HTR-8/SVneo (cell line): ENCODE measurements at places on chromosomes 6 and 20.

GRCh38 chr20:34047917-34048316 is 54.2 kb downstream of the RALY start:
- DNase-seq, result no peak

DNA sequence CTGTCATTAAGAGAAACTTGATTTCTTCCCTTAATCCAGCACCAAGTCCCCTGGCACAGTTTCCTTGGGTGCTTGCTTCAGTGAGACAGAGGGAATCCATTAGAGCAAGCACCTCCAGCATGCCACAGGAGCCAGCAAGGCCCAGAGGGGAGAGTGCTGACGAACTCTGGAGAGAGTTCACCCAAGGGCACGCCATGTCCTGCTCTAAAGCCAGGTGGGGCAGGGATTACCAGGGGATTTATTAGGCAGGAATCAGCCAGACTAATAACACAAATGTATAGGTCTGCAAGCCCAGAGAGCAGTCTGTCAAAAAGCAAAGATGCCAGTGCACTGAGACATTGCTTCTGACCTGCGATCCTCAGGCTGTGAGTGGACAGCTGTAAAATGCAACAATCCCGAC is 155.4 kb upstream of the SYNDIG1 start:
- no peak for DNase-seq

GRCh38 chr6:163369141-163369540 is 45.4 kb upstream of the QKI start:
- DNase-seq, result no peak

GRCh38 chr6:12249541-12250382 is 40.4 kb upstream of the EDN1 start:
- no peak for DNase-seq

DNA sequence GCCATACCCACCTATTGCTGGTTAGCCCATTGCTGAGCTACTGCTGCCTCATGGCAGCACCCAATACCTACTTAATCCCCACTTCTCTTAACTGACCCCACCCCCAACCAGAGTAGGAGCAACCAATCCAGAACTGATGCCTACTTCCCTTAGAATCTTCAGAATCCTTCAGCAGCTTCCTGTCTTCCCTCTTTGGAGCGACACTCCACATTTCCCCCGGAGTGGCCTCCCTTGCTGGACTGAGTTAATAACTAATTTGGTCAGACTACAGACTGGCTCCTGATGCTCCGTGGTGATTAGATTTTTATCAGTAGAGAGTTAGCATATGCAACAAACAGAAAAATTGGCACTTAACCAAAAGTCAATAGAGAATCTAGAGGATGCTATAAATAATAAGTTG is 51.2 kb upstream of the UBR2 start:
- DNase-seq, result no peak

DNA sequence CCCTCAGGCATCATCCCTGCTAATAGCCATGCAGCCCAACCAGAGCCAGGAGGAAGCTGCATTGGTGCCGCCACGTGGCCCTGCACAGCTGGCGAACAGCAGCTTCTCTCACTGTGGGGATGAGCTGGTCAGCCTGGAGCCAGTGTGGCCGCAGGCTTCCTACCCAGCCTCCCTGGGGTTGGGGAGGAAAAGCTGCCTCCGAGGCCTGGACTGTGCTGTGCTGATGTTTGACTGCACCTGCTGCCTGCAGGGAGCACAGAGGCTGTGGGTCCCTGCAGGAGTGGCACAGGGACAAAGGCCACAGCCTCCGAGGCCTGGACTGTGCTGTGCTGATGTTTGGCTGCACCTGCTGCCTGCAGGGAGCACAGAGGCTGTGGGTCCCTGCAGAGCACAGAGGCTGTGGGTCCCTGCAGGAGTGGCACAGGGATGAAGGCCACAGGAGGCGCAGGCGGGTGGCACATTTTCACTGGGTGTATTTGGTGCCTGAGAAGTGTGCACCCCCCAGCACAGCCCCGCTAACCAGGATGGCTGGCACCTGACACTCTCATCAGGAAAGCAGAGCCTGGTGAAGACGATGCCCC is 83.9 kb downstream of the DLL1 start:
- no peak for DNase-seq

DNA sequence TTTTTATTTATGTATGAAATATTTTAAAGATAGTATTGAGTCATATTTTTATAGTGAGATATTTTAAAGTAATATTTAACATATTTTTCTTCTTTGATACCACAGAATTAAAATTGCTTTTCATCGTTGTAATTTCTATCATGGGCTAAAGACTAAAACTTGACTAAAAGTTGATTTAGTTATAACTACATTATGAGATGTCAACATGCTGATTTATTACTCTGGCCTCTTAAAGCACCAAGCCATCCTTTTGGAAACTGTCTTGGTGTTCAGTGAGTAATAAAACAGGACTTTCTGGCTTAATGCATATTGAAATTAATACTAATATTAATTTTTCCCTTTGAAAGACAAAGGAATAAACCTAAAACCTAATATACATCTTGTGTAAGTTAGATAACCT is 95.2 kb upstream of the ADGRF4 start:
- DNase-seq, result no peak
